Aorta (tissue), 5 donors: ENCODE measurements at places on chromosomes 7 and 10. TPM values are rescaled to one million over a fixed set of nuclear protein-coding genes. Genes with fewer than 3 reads are reported as not detected.

The SERPINE1 gene
- 693 TPM for total RNA-seq

The TMEM196 gene
- total RNA-seq: 0.29 TPM

The STEAP1 gene
- total RNA-seq: 41.1 TPM

The NKX2-3 gene
- 0.60 TPM for total RNA-seq

The HELLS gene
- 3.7 TPM for total RNA-seq

The TRIM50 gene
- not detected for total RNA-seq

The ECD gene
- total RNA-seq: 25.8 TPM

The LGI1 gene
- 1.8 TPM for total RNA-seq

The HOXA7 gene
- total RNA-seq: 9.3 TPM

The FAM25A gene
- not detected for total RNA-seq

The ZMIZ2 gene
- total RNA-seq: 64.5 TPM

The NODAL gene
- not detected for total RNA-seq

The AS3MT gene
- total RNA-seq: 3.1 TPM

The CYP2C9 gene
- not detected for total RNA-seq

The SH3PXD2A gene
- 55.9 TPM for total RNA-seq

The COL1A2 gene
- 844 TPM for total RNA-seq

The GSTO2 gene
- 1.7 TPM for total RNA-seq

The GPRIN2 gene
- 1.2 TPM for total RNA-seq

The SLC13A4 gene
- total RNA-seq: 1.7 TPM

The ZFYVE27 gene
- 33.2 TPM for total RNA-seq

The GATA3 gene
- total RNA-seq: 2.0 TPM

The AKR1E2 gene
- total RNA-seq: 11.0 TPM

The BEND7 gene
- total RNA-seq: 28.0 TPM

The LIPJ gene
- 0.87 TPM for total RNA-seq

The KIF11 gene
- total RNA-seq: 0.65 TPM

The CYP3A7 gene
- not detected for total RNA-seq

The SLC26A5 gene
- 0.78 TPM for total RNA-seq

The AMPH gene
- total RNA-seq: 6.3 TPM

The AZGP1 gene
- 1.3 TPM for total RNA-seq

The CYP3A5 gene
- 3.4 TPM for total RNA-seq

The DOCK4 gene
- 34.2 TPM for total RNA-seq

The DPP6 gene
- total RNA-seq: not detected

The CPA4 gene
- total RNA-seq: 0.45 TPM

The NEURL1 gene
- total RNA-seq: 0.18 TPM

The PPP1R3C gene
- total RNA-seq: 152 TPM

The PPP1R9A gene
- 12.0 TPM for total RNA-seq

The CYP26C1 gene
- total RNA-seq: 0.21 TPM

The EN2 gene
- not detected for total RNA-seq

The JCAD gene
- total RNA-seq: 53.0 TPM

The ZNF680 gene
- total RNA-seq: 35.9 TPM
